BJ (cell line): ENCODE measurements at places on chromosomes 2 and 18.

DNA sequence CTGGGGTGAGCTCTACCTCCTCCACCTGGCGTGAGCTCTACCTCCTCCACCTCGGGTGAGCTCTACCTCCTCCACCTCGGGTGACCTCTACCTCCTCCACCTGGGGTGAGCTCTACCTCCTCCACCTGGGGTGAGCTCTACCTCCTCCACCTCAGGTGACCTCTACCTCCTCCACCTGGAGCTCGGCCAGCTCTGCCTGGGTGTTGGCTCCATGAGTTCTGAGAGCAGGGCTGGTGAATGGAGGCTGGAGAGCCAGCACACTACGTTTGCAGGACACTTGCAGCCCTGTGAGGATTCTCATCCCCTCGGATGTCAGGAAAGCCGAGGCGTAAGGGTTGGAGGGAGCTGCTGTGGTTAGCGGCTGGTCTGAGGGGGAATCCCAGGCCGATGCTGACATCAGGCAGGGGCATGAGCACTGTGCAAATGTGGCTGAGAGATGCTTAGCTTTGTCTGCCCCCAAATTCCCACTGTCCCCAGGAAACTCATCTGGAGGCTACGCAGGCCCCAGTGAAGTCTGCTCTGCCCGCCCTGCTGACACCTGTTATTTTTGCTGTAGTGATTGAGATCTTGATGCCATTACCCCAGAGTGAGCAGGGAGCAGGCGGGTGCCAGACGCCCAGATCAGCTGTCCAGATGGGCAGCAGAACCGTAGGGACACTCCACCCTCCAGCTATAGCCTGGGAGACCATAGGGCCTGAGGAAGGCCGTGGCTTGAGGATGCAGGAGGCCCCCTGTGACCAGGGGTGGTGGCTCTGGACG lies 3.3 kb downstream of the CROCC2 start:
- DNase-seq = no peak

DNA sequence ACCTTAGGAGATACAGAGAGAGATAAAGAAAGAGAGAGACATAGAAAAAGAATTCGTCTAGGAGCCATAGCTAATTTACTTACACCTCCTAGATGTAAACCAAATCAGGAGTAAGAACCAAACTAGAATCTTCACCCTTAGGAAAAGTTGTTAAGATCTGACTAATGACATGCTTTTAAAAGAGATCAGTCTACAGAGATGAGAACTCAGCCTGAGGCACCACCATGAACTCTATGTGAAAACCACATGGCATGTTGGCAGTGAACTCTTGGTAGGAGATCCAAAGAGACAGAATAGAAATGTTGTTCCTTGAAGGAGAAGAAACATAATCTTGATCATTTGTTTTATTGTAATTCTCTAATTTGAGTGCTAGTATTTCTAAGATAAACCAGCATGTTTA lies 585.4 kb upstream of the ID2 start:
- no peak for DNase-seq

- no peak for DNase-seq
These were observed 51.5 kb downstream of the CDC42EP3 start for GRCh38 chr2:37619959-37620300.

GRCh38 chr2:148702475-148702874 lies 57.9 kb downstream of the EPC2 start:
- no peak for DNase-seq

- DNase-seq = no peak
These were observed 925.7 kb downstream of the EPHA4 start for GRCh38 chr2:220646424-220646823.

- DNase-seq = no peak
These were observed 5.7 kb downstream of the DSEL start for GRCh38 chr18:67510831-67511230.

DNA sequence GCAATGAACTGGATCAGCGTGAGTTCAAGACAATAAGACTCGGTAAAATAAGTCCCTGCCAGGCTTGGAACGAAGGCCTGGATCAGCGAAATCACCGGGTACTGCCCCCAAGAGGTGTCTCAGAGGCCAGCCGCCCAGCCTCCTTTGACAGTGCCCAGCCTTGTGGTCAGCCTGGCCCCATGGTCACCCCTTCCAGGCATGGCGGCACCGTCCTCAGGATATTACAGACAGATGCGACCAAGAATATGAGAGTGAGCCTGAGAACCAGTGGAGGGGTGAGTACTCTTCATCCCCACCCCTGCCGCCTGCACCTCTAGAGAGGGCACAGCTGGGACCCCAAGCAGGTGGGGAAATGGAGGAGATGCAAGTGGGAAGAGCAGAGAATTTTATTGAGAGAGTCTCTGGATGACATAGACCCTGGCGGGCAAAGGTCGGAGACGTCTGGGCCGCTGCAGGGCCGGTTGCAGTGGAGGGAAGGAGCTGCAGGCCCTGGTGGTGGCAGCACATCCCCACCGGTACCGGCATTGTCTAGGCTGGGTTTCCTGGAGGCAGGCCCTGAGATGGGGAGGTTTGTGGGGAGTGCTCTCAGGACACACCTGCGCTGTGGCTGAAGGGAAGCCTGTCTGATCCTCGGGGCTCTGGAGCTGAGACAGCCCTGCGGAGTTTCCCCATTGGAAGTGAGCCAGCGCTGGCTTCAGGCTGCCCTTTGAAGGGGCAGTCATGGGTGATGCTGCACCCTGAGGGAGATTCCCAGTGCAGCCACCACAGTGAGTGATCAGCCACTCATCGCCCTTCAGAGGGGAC lies 190.0 kb downstream of the SEPTIN10 start:
- DNase-seq = no peak

DNA sequence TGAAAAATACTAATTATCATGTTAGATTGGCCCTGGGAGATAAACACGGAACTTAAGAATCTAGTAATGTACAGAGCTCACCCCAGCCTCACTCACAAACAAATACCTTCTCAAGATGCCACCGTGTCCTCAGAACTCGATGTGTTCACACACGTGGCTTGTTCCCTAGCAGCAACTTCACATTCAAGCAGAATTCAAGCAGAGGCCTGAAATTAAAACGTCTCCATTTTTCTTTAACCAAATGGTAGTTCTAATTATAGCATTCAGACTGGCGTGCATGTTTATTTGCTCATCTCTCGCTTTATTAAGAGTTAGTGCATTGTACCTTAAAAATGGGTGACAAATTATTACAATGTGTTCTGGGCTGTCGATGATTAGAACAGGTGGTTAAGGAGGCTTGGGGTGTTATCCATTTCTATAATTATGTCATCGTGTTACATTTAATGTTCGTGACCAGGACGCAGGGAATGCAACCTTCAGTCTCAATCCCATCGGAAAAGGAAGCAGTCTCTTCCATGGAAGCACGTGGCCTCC lies 57.3 kb upstream of the SLC66A3 start:
- no peak for DNase-seq

DNA sequence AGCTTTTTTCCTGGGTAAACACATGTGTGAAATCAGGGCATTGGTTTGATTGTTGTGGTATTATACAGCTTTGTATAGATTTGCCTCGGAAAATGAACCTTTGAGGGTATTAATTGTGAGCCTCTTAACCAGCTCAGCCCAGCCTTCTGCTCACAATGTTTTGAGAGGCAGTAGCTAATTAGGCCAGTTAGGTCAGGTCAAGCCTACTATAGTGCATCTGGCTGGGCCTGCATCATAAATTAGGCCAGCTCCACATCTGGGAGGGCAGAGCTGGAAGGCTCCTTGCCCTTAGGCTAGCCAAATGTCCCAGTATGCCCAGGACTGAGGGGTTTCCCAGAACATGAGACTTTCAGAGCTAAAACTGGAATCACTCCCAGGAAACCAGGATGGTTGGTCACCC lies 43.0 kb downstream of the LRATD1 start:
- DNase-seq = no peak

DNA sequence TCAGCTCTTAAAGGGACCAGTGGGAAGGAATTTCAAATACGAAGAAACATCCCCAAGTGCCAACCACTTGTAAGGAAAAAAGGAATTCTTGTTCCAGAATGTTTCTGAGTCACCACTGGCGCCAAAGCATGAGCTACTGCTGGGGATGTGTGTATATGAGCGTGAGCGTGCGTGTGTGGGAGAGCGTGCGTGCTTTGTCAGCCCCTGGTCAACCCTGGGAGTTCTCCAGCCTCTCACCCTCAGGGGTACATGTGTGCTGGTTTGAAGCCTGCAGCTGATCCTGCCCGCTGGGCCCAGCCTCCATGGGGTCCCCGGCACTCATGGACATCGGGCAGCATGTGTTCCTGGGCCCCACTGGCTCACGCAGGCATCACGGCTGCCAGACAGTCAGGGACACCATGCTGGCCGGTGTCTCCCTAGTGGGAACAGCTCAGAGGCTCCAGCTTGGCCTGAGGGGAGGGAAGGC lies 17.1 kb downstream of the HS6ST1 start:
- DNase-seq = peak; percentile 96

GRCh38 chr2:29455200-29455860 lies 340.1 kb downstream of the CLIP4 start:
- DNase-seq = no peak

- DNase-seq = no peak
These were observed 120.1 kb downstream of the NUP35 start for GRCh38 chr2:183244300-183244844.

DNA sequence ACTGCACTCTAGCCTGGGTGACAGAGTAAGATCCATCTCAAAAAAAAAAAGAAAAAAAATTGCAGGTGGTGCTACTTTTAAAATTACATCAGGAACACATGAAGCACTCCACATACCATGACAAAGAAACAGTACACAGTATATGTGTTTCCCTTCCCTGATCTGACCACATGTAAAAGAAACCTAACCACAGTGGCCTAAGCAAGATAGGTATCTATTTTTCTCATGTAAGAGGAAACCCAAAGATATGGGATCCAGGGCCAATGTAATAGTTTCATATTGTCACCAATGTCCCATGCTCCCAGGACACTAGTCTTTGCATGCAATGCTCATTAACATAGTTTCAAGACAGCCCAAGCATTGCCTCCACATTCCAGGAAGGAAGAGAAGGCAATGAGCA lies 99.9 kb downstream of the DYM start:
- no peak for DNase-seq

- no peak for DNase-seq
These were observed 510.8 kb downstream of the TRIB2 start for GRCh38 chr2:13227578-13227977.

- no peak for DNase-seq
These were observed 2.7 kb downstream of the IL36G start for GRCh38 chr2:112980537-112980936.

- no peak for DNase-seq
These were observed 289.3 kb upstream of the HS6ST1 start for GRCh38 chr2:128607911-128608506.

- DNase-seq = no peak
These were observed 22.4 kb downstream of the CYP27C1 start for GRCh38 chr2:127197475-127198385.

GRCh38 chr18:60147323-60147722 lies 225.3 kb downstream of the MC4R start:
- DNase-seq = no peak

GRCh38 chr18:28514699-28515098 lies 337.8 kb upstream of the CDH2 start:
- DNase-seq = no peak

DNA sequence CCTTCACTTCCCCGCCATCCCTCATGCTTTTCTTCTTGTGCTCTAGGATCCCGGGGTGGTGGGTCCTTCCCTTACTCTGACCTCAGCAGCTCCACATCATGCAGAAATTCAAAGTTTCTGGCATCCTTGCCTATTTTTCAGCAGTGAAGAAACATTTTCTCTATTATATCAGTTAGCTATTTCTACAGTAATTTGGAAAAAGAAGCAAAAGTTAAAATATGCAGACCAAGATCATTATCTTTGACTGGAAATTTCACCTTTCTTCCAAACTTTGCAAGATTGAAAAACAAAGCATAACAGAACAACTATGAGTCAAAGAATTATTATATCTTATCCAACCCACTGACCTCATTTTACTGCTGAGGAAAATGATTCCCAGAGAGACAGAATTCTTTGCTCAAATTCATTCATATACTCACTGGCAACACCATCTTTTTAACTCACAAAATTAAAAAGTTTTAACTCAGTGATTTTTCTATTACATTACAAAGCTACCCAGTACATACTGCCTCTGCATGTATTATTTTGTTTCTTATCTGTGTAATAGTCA lies 40.5 kb downstream of the ANTXR1 start:
- no peak for DNase-seq

DNA sequence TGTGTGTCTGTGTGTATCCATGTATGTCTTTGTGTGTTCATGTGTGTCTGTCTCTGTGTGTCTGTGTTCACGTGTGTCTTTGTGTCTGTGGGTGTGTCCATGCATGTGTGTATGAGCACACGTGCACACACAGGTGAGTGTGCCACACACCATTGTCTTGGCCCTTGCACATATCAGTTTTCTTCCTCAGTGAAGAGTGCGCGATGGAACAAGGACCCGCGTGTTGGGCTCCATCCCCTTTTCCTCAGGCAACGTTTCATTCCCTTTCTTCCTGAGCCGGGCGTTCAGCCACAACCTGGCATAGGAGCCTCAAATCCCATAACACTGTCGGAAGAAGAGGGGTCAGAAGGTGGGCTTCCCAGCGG lies 74.3 kb downstream of the PTGR3 start:
- DNase-seq = no peak

GRCh38 chr2:74037379-74037860 lies 52.7 kb downstream of the TET3 start:
- no peak for DNase-seq

GRCh38 chr2:29400930-29401653 lies 285.9 kb downstream of the CLIP4 start:
- DNase-seq = no peak

GRCh38 chr2:20627712-20628380 lies 23.1 kb downstream of the HS1BP3 start:
- no peak for DNase-seq

GRCh38 chr2:201205515-201205849 lies 22.5 kb downstream of the CASP10 start:
- DNase-seq = no peak

- no peak for DNase-seq
These were observed 10.0 kb upstream of the GBX2 start for GRCh38 chr2:236177967-236178889.

GRCh38 chr2:48567671-48568070 lies 37.7 kb downstream of the STON1 start:
- no peak for DNase-seq

GRCh38 chr2:68653034-68653433 lies 9.7 kb downstream of the PROKR1 start:
- no peak for DNase-seq

DNA sequence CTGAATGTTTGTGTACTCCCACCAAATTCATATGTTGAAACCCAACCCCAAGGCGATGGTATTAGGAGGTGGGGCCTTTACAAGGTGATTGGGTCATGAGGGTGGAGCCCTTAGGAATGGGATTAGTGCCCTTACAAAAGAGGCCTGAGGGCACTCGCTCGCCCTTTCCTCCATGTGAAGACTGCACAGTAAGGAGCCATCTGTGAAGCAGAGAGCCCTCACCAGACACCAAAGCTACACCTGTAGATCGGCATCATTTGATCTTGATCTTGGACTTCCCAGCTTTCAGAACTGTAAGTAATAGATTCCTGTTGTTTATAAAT lies 62.9 kb upstream of the FZD7 start:
- no peak for DNase-seq

- no peak for DNase-seq
These were observed 365.4 kb upstream of the FSIP2 start for GRCh38 chr2:185373229-185373628.

- no peak for DNase-seq
These were observed 77.5 kb upstream of the DAPL1 start for GRCh38 chr2:158717366-158718195.
